ENCODE measurements at places on chromosomes 3 and 15.

GRCh38 chr3:51559411-51559888, 20.9 kb downstream of the RAD54L2 start:
- peak; percentile 13 for DNase-seq

DNA sequence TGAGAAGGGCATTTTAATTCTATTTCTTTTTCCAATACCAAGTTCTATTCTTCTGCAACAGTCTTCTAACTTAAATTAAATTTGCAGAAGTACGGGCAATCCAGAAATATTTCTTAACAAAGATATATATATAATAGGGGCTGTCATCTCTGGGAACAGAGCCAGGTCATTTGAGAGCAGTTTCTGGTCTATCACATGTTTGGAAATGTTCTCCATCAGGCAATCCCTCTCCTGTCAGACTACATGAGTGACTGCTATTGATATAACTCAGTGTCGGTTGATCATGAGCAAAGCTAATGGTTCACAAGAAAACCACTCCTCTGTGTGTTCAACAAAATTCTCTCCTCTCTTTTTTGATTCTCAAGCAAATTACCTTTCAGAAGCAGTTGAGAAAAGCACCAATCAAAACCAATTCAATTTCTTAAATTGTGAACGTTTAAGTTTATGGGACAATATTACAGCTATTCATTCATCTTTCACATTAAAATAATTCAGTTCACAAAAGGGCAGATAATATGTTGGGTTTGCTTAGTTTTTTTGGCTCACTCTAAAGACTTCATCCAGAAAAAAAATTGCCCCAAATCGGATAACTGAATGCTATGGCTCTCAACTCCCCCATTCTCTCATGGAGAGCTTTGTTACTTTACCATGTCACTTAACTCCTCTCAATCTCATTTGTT, 152.9 kb upstream of the TGFBR2 start:
- no peak for DNase-seq

GRCh38 chr3:23659840-23660430, 145.8 kb upstream of the UBE2E1 start:
- DNase-seq = no peak

GRCh38 chr3:31035681-31036080, 141.2 kb upstream of the GADL1 start:
- DNase-seq = no peak

DNA sequence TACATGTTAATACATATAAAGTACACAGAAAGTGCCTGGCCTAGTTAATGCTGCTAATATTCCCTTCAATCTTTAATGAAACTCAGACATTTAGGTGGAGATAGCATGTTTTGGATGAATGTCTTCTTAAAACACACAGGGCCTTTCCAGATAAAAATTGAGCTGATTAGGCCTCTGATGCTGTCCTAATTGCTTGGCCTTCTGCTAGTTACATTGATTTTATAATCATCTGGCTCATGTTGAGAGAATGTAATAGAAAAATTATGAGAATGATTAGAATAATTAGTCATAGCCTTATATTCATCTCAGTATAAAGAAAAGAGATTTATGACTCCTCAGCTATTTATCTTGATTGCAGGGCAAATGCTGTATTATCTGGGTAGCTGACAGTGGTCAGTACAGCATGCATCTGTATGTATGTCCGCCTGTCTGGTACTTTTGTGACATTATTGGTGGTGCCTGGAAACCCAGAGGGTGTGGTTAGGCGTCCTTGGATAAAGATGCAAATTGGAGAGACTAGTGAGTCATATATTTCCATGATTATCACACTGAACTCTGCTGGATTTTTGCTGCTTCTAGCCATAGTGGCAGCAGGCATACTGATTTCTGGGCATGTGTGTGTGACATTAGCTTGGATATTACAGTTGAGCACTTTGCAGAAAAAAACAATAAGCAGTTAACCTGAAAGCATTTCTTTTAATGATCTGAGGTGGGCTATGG, 120.8 kb downstream of the FEZF2 start:
- no peak for DNase-seq

DNA sequence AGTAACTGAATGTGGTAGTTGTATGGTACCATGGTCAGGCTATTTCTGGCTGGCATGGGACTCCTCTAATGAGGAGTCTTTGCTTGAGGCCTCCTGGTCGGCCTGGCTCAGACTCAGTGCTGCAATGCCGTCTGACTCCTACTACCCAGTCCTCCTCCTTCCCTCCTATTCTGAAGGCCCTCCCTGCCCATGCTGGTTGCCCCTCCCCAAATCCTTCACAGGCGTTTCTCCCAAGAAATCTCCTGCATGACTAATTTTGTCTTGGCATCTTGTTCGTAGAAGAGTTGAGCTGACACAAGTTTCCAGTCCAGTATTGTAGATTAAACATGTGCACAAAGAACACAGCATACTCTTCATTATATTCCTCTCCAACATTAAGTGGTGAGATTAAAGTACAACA, 115.5 kb downstream of the NFKBIZ start:
- DNase-seq = no peak

DNA sequence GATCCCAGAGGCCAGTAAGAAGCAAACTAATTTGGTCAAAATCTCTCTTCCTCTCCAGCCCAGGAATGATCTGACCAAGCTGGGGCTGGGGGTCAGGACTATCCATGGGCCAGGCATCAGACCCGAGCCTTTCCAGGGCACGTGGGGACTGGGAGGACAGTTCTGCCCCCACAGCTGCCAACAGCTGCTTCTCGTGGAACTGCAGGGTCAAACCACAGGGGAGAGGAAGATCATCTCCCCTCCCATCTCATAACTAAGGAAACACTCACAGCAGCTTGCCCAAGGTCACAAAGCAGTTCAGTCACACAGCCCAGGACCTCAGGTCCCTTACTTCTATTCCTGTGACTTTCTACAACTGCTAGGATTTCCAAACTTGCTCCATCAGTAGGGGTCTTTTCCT, 47.1 kb downstream of the DAPK2 start:
- DNase-seq = no peak

- no peak for DNase-seq
These were observed 21.2 kb upstream of the IL16 start for GRCh38 chr15:81175496-81175895.

DNA sequence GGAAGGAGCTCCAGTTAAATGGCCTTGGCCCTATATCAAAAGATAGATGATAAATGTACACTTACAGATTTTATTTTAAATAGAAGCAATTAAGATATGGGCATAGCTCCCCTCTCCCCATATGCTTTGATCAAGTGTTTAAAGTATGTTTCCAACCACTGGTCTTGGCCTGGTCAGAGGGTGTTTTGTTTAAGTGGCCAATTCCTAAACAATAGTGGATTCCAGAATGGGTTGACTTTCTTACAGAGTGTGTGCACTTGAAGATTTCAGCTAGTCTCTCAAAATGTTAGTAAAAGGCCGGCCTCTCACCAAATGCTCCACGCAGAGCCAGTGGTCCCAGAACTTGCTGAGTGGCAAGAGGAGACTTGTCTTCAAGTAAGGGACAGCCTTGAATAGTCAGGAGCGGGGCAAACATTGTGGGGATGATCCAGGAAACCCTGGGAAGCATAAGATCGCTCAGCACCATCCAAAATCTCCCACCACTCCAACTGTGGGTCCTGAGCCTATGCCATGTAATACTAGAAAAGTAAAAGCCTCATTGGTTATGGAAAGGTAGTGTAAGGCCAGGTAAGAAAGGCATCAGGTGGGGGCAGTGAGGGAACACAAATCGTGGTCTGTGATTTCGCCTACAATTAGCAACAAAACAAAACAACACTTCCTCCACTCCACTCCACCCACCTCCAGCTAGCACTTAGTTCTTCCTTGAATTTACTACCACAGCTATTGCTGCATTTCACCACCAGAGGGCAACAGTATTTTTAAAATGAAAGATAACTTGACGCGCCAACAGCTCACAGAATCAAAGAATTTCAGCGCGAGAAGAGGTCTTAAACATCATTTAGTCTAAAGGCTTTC, 4.8 kb downstream of the RARRES1 start:
- peak; percentile 74 for DNase-seq

DNA sequence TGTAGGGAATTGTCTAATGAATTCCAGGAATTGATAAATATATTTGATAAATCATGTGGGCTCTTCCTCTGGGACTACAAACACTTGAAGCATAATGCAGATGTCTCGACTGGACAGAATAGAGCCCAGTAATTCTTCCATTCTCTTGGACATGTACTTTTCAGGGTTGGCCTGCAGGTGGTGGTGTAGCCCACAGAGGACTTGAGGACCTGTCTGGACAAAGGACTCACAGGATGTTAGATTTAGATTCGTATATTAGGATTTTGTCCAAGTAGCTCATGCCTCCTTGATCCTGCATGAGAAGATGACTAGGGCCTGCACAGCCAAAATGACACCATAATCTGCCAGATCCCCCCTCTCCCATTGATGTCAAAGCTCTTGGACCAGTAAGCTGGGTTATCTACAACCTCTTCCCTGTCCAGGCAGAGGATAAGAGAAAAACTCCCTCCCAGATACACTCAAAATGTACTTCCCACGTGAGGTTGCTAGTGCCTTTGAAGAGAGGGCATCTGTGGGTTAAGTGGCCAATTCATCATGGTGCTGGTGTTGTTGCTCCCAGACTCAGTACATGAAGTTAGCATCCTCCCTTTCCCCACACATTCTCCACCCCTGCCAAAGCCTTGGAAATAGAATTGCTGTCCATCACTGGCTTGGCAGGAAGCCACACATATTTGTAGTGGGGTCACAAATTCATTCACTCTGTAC, 88.6 kb upstream of the ZNF280D start:
- DNase-seq = peak; percentile 65

- DNase-seq = no peak
These were observed 344.7 kb downstream of the NEK10 start for GRCh38 chr3:27024493-27024892.

- DNase-seq = peak; percentile 26
These were observed 100.6 kb upstream of the ATP11B start for GRCh38 chr3:182692695-182693094.

- peak; percentile 51 for DNase-seq
These were observed 34.9 kb downstream of the DCLK3 start for GRCh38 chr3:36729204-36730056.

- no peak for DNase-seq
These were observed 50.9 kb upstream of the MRPL3 start for GRCh38 chr3:131553495-131554247.

- DNase-seq = no peak
These were observed 24.2 kb upstream of the CAPN3 start for GRCh38 chr15:42335074-42335473.

DNA sequence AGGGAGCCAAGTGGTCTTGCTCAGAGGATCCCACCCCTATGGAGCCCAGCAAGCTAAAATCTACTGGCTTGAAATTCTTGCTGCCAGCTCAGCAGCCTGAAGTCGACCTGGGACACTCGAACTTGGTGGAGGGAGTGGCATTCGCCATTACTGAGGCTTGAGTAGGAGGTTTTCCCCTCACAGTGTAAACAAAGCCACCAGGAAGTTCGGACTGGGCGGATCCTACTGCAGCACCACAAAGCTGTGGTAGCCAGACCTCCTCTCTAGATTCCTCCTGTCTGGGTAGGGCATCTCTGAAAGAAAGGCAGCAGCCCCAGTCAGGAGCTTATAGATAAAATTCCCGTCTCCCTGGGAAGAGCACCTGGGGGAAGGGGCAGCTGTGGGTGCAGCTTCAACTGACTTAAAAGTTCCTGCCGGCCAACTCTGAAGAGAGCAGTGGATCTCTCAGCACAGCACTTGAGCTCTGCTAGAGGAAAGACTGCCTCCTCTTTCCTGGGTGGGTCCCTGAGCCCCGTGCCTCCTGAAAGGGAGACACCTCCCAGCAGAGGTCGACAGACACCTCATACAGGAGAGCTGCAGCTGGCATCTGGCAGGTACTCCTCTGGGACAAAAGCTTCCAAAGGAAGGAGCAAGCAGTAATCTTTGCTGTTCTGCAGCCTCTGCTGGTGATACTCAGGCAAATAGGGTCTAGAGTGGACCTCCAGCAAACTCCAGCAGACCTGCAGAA, 576.3 kb upstream of the NECTIN3 start:
- peak; percentile 3 for DNase-seq

GRCh38 chr15:77545058-77545457, 87.7 kb downstream of the LINGO1 start:
- no peak for DNase-seq

DNA sequence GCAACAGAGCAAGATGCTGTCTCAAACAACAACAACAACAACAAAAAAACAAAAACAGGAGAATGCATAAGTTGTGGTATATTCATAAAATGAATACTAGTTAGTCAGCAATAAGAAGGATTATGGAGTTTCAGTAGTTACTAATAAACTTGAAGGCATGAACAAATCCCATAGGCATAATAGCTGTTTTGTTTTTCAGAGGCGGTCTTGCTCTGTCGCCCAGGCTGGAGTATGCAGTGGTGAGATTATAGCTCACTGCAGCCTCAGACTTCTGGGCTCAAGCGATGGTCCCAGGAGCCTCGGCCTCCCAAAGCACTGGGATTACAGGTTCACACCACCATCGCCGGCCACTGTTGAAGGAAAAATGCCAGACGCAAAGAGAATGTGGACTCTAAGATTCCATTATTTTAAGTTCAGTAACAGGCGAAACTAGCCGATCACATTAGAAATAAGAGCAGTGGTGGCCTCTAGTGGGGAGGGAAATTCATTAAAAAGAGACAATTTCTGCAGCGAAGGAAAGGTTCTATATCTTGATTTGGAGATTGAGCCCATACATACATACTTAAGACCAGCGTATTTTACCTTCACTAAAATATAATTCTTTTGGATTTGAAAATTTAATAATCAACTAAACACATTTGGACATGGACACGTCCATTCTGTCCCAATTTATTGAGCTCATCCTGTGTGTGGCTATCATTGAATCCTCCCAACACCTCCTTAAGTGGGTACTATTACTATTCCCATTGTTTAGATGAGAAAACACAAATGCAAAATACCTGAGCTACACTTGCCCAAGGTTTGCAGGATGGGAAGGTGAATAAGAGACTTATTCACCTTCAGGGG, 27.4 kb upstream of the HDAC11 start:
- peak; percentile 67 for DNase-seq

- no peak for DNase-seq
These were observed 31.3 kb upstream of the SPTBN5 start for GRCh38 chr15:41925086-41925608.

DNA sequence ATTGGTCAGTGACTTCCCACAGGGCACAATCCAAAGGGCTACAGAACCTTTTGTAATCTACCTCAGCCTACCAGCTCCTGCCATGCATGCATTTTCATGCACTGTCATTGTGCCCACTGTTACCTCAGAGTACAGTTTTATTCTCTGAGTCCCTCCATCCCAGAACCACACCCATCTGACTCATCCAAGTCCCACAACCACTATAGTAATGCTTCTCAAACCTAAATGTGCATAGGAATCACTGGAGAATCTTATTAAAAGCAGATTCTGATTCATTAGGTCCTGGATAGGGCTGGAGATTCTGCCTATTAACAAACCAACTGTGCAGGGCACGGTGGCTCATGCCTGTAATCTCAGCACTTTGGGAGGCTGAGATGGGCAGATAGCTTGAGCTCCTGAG, 3.7 kb upstream of the B3GALNT1 start:
- DNase-seq = peak; percentile 3

DNA sequence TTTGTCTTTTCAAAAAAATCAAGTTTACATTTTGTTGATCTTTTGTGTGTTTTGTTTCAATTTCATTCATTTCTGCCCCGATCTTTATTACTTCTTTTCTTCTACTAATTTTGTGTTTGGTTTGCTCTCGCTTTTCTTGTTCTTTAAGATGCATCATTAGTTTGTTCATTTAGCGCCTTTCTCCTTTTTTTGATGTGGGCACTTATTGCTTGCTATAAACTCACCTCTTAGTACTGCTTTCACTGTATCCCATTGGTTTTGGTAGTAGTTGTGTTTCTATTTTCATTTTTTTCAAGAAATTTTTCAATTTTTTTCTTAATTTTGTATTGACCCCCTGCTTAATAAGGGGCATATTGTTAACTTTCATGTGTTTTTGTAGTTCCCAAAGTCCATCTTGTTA, 34.4 kb downstream of the PRKCI start:
- no peak for DNase-seq

- no peak for DNase-seq
These were observed 59.4 kb downstream of the LDHAL6B start for GRCh38 chr15:59266028-59266427.

Data from DMS53 (cell line).